Left colon (tissue), 2 donors: ENCODE measurements at places on chromosomes 11 and 22. TPM values are rescaled to one million over a fixed set of nuclear protein-coding genes. Genes with fewer than 3 reads are reported as not detected.

DNA sequence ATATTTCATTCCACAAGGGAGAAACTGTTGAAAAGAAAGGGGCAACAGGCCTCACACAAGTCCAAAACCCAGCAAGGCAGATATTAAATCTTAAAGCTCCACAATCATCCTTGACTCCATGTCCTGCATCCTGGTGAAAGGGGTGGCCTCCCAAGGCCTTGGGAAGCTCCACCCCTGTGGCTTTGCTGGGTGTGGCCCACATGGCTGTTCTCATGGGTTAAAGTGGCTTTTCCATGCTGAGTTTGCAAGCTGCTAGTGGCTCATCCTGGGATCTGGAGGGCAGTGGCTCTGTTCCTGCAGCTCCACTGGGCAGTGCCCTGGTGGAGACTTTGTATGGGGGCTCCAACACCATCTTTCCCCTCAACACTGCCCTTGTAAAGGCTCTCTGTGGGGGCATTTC, 106.4 kb downstream of the CTNND1 start:
- DNase-seq: no peak

- no peak for DNase-seq
Measured at GRCh38 chr11:120205596-120206161, 5.2 kb upstream of the OAF start.

GRCh38 chr11:102318469-102318868, 1.2 kb downstream of the BIRC3 start:
- DNase-seq: no peak

DNA sequence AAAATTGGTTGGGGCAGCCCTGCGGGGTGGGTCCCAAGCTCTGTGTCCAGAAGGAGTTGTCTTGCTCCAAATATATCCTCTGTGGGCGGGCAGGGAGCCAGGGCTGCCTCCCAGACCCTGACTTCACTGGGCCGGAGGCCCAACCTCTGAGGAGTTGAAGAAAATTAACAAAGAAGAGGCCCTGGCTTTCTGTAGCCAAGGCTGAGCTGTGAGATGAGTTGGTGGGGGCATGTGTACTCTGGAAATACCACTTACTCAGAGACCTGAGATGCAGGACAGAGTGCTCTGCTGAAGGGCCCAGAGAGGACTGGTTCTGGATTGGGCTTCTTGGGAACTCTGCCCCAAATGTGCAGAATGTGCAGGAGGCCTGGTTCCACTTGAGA, 96.3 kb downstream of the SWAP70 start:
- peak; percentile 79 for DNase-seq

The APLNR gene
- total RNA-seq: 3.6 TPM

The MN1 gene
- 0.92 TPM for total RNA-seq

The C11orf16 gene
- total RNA-seq: not detected
